ENCODE measurements at places on chromosomes 7 and 10. TPM values are rescaled to one million over a fixed set of nuclear protein-coding genes. Genes with fewer than 3 reads are reported as not detected.

ADAM22 gene
- 87.5 TPM for total RNA-seq

DNA sequence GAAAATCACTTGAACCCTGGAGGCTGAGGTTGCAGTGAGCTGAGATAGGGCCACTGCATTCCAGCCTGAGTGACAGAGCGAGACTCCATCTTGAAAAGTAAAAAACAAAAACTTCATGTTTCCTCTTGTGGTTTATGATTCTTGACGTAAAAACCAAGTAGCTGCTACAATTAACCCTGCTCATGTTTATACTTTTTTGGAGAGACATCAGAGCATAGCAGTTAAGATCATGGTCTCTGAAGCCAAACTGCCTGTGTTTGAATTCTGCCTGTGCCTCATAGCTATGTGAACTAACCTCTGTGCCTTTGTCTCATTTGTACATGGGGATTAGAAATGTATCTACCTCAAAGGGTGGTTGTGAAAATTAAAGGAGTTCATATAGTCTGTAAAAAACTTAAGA lies 27.2 kb downstream of the SUV39H2 start:
- H3K36me3 ChIP-seq: no peaks in the 10 kb centered on the region
- no peak overlapping the region for H3K27ac ChIP-seq
- H3K4me3 ChIP-seq: no peak overlapping the region
- no peaks in the 10 kb centered on the region for H3K4me1 ChIP-seq
- no peaks in the 10 kb centered on the region for H3K27me3 ChIP-seq

DNA sequence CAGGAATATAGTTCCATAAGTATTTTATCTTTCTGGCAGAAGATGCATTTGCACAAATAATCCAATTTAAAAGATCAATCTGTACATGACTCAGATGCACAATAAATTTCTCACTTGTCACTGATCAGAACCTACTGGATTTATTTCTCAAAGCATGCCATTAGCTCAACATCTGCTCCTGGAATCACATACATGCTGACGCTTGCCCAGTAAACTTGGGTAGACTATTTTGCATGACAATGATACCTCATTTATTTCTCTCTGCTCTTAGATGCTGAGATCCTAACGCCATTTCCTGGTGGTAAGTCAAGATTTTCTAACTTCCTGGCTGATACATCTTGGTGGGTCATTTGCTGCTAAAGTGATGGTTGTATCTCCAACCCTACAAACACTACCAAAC lies 33.8 kb upstream of the C10orf120 start:
- H3K27me3 ChIP-seq: no peaks in the 10 kb centered on the region
- H3K4me3 ChIP-seq: no peak overlapping the region
- no peak overlapping the region for H3K27ac ChIP-seq
- no peak for DNase-seq
- no peaks in the 10 kb centered on the region for H3K4me1 ChIP-seq
- no peaks in the 10 kb centered on the region for H3K36me3 ChIP-seq

DNA sequence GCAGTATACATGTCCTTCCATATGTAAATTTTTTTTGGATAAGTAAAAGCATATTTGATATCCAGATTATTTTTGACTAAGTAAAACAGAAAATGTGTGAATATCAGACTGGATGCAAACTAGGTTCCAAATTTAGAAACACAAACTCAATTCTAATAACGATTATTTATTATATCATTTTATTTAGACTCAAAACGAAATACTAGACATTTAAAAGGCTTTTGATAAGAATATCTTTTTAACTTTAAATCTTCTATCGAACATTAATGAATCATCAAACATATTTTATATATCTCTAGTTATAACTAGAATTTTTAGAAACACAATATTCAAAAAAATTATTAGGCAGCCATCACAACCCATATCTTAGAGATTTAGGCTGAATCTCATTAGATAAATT lies 195.2 kb upstream of the KCND2 start:
- no peak overlapping the region for H3K27ac ChIP-seq
- no peaks in the 10 kb centered on the region for H3K27me3 ChIP-seq
- H3K4me3 ChIP-seq: no peak overlapping the region
- H3K36me3 ChIP-seq: no peaks in the 10 kb centered on the region

GRCh38 chr7:151377406-151377805 lies 32.4 kb downstream of the WDR86 start:
- no peak for DNase-seq
- no peak overlapping the region for H3K4me3 ChIP-seq
- no peaks in the 10 kb centered on the region for H3K4me1 ChIP-seq
- no peaks in the 10 kb centered on the region for H3K36me3 ChIP-seq
